Testis (tissue), 5 donors: ENCODE measurements at places on chromosomes 2 and 18. TPM values are rescaled to one million over a fixed set of nuclear protein-coding genes. Genes with fewer than 3 reads are reported as not detected.
A peak's percentile ranks its signal among the peaks of the same experiment; 100 is the strongest.

DNA sequence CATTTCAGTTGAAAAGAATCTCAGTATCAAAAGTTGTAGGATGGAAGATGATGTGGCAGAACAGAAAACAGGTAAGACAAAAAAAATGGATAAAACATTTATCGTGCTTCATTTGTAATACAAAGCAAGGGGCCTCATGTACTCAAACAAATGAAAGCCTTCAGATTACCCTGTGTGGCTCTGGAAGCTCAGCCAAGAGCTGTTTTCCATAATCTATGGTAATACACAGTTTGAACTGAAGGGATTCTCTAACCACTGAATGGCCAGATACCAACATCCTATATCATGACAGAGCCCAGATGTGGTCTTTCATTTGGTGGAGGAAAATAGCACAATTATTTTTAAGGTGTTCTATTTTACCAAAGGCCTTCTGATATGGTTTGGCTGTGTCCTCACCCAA lies 272.1 kb upstream of the RND3 start:
- DNase-seq, result no peak

- no peak for DNase-seq
These were observed 560.2 kb downstream of the LRP1B start for GRCh38 chr2:141570474-141571131.

DNA sequence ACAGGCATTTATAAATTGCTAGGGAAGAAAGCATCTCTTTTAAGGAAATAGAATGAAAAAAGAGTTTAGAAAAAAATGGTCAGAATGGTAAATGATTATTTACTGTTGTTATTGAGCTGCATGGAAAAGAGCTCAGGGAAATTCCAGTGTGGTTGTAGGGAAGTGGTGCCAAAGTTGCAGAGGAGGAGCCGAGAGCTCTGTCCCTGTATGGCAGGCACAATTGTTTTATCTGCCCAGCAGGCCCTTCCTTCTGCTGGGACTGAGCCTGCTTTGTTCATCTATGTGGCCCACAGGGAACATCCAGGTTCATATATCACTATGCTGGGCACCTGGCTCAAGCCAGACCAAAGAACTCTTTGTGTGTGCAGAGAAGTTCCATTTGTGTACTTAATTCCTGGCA lies 80.8 kb upstream of the AGAP1 start:
- peak; percentile 30 for DNase-seq

- no peak for DNase-seq
These were observed 530.2 kb upstream of the ZEB2 start for GRCh38 chr2:145050134-145050533.

DNA sequence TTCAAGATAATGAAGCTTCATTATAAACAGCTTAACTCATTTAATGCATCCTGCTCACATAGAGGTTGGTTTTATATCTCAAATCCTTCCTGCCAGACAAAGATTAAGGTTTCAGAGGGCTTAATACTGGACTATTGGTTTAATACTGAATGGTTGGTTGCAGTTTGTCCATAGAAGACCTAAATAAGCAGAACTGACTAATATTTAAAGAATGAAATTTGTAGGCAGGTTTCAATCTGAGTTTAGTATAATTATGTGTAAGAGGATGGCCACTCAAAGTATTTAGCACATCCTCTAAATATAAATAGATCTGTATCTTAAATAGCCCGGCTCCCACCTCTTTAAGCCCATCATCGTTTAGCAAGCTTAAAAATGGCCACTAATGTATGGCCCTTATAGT lies 92.5 kb downstream of the EPB41L5 start:
- no peak for DNase-seq

DNA sequence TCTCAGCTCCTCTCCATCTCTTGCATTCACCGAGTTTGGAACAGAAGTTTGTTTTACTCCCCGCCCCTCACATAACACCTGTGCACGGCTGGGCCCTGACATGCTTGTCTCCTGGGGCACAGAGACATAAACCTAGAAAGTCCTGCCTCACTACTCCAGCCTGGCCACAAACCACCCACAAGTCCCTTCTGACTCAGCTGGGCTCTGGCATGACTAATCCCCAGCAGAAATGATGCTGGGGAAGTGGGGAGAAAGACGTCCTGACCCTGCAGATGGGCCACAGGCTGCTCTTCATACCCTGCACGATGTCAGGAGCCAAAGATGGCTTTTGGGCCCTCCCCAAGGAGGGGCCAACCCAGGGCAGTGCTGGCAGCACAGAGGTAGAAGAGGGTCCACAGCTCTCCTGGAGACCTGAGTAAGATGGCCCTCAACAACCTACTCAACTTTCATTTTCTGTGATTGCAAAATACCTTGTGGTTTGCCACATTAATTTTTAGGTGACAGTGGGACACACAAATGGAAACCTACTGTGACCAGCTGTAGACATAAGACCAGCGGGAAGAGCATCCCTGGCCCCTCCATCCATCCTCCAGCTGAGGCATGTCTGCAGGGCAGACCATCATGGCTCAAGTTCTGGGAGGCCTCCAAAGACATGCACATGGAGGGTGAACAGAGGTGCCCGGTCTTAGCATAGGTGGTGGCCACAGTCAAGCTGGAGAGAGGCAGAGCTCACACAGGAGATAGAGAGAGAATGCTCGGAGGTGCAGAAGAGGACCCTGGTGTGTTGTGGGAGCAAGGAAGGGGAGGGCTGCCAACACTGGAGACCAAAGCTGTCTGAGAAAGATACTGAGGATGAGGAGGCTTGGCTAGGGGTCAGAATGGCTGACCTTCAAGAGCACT lies 40.0 kb downstream of the DNMT3A start:
- no peak for DNase-seq

- DNase-seq, result no peak
These were observed 6.0 kb downstream of the ANKRD44 start for GRCh38 chr2:197304556-197305011.

CPLX4 gene
- total RNA-seq, result 0.55 TPM

RUFY4 gene
- 0.39 TPM for total RNA-seq

AGBL5 gene
- total RNA-seq, result 294 TPM

SPAG16 gene
- 111 TPM for total RNA-seq

PAX8 gene
- total RNA-seq, result 4.7 TPM

ST6GAL2 gene
- total RNA-seq, result 83.8 TPM
